ENCODE measurements at places on chromosomes 6 and 20. TPM values are rescaled to one million over a fixed set of nuclear protein-coding genes. Genes with fewer than 3 reads are reported as not detected.

The PROKR2 gene
- not detected for polyA plus RNA-seq

The LY6G6F gene
- polyA plus RNA-seq, result not detected

The SPTLC3 gene
- 0.89 TPM for polyA plus RNA-seq

The SLC13A3 gene
- polyA plus RNA-seq, result not detected

The TBX18 gene
- not detected for polyA plus RNA-seq

- no peaks in the 10 kb centered on the region for H3K36me3 ChIP-seq
- no peaks in the 10 kb centered on the region for H3K27me3 ChIP-seq
- H3K4me3 ChIP-seq, result no peak overlapping the region
- DNase-seq, result no peak
Observed at GRCh38 chr6:39453241-39453640, 130.7 kb upstream of the KCNK16 start.

DNA sequence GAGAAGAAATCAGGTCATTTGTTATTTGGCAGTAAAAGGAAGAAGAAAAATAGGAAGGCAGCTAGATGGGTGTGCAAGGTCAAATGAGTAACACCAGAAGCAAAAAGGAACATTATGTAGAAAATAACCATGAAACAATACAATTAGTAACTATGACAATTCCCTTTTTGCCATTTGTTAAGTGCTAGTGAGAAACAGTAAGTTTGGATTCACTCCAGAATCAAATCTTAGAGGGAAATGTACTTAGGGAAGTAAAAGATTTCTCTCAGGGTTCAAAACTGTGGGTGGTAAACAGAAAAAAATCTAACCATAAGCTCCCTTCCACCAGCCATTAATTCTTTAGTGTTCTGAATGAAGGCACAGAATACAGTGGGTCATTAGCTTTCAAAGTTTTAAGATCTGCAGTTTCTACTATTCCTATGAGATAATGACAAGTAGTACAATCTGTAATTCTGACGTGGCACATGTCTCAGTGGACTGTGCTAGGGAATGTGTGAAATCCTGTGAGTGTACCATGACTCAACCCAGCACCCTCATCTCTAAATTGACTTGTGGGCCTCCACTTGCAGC, 17.1 kb downstream of the REPS1 start:
- H3K4me1 ChIP-seq, result peaks cover 74% of the 10 kb centered on the region
- DNase-seq, result no peak
- no peaks in the 10 kb centered on the region for H3K27me3 ChIP-seq
- H3K27ac ChIP-seq, result no peak overlapping the region
- no peak overlapping the region for H3K4me3 ChIP-seq
- no peaks in the 10 kb centered on the region for H3K36me3 ChIP-seq

DNA sequence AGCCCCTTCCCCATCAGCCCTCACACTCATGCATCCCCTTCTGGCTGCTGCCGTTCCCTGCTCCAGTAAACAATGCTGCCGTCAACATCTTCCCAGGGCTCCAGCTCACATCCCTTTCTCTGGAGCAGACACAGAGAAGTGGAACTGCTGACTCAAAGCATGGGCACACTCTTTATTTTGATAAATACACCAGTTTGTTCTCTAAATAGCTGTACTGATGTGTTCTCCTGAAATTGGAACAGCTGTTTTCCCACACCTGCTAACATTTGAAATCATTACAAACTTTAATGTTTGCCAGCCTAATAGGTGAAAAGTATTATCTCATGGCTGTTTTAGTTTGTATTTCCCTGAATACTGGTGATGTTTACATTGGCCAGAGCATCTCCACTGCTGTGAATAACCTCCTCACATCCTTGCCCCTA, 102.1 kb upstream of the NXT1 start:
- H3K4me1 ChIP-seq, result no peaks in the 10 kb centered on the region
- no peaks in the 10 kb centered on the region for H3K36me3 ChIP-seq
- no peak overlapping the region for H3K4me3 ChIP-seq

DNA sequence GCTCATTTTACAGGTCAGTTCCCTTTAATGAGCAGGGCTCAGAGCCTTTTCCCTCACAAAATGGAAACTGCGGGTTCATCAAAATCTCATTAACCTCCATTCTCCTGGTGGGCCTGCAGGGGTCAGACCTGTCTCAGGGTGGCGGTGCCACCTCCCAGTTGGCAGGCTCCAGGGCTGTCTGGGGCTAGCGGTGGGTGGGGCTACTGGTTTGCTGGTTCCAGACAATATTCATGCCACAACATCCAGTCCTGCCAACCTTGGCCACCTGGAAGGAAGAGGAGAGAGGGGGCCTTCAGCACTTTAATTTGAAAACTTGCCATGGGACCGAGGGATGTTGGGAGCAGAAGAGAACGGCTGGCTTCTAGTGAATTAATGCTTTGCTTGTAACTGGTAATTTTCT, 41.9 kb upstream of the CTNNBL1 start:
- no peak overlapping the region for H3K27ac ChIP-seq
- no peaks in the 10 kb centered on the region for H3K36me3 ChIP-seq
- DNase-seq, result no peak
- H3K4me3 ChIP-seq, result no peak overlapping the region
- no peaks in the 10 kb centered on the region for H3K27me3 ChIP-seq

DNA sequence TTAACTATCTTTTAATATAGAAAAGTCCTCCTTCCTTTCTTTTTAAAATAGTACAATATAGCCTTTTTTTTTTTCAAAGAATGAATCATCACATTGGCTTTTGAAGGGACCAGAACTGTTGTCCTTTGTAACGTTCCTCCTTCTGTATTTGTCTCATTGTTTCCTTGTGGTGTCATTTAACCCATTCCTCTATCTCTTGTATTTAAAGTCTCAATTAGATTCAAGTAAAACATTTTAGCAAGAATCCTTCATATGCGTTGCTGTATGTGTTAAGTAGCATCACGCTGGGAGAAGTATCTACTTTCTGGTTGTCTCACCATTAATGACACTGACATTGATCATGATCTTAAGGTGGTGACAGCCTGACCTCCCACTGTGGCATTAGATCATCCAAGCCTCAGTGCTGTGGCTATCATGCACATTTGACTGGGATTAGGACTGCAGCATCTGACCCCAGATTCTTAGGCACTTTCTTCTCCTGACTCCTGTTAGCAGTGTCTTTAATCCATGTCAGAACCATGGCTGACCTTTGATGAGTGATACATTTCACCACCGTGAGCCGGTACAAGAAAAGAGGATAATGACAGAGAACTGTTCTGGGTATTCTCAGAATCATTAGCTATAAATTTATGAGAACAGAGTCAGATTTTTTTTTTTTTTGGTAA, 67.5 kb upstream of the TFB1M start:
- no peak overlapping the region for H3K27ac ChIP-seq
- no peaks in the 10 kb centered on the region for H3K36me3 ChIP-seq
- no peak for DNase-seq
- no peak overlapping the region for H3K4me3 ChIP-seq
- H3K4me1 ChIP-seq, result no peaks in the 10 kb centered on the region

DNA sequence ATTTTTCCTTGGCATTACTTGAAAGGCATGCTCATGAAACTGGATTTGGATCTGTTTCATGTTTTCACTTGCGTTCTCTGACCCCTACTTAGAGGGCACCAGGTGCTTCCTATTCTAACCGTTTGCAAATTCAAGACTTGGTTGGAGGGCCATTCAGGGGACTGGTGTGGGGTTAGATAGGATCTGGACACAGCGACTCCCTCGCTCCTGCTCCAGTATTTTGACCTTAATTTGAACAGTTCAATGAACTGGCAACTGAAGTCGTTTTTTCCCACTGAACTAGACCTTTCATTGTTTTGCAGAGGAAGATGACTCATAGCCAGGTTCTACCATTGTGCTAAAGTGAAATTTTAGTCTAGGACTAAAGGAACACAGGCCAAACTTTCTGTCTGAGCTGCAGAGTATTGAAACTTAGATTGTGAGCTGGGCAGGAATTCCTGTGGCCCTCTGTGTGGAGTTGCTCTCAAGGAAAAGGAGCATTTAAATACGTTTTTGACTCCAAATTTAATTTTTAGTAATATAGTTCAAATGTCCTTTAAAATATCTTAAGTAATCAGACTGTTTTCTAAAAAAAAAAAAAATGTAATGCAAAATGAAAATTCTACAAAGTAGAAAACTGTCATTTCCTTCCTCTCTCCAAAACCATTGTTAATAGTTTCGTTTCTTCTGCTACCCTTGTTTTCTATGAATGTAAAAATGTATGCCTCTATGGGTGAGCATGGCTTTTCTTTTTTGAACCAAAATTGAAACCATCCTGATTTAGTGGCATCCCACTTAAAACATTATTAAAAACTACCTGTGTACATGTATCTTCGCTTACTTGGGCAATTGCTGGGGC, 64.8 kb downstream of the UTRN start:
- DNase-seq, result peak; percentile 42
- no peaks in the 10 kb centered on the region for H3K27me3 ChIP-seq
- no peaks in the 10 kb centered on the region for H3K36me3 ChIP-seq
- H3K4me3 ChIP-seq, result peak overlapping the region; percentile 6
- peak overlapping the region; percentile 61 for H3K27ac ChIP-seq

DNA sequence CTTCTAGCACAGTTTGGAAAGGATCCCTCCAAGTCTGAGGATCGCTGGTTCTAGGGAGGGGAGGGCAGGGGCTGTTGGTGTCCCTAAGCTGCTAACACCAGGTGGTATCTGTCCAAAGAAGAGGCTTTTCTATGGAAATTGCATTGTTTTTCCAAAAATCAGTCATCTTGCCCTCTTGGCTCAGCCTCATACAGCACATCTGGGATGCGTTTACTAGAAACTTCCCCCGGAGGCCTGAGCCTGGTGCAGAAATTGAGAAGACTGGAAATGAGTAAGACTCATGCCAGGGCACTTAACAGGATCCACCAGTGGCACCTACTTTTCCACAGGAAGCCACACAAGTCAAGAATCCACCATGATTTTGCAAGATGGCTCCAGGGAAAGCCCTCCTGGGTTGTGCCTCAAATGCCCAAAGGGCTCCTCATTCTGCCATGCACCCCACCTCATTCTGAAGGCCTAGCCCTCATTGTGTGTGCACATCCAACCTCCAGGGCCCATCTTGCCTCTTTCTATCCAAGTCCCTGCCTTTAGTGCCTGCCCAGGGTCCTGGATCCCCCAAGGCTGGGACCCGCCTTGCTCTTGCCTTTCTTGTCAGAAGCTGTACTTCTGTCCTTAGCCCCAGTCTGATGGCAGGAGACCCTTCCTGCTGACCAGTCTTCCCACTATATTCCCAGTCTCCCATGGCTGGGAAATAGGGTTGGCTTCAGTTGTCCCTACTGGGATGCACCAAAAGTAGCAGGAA, 97.6 kb downstream of the MRPL14 start:
- no peaks in the 10 kb centered on the region for H3K27me3 ChIP-seq
- DNase-seq, result no peak
- H3K36me3 ChIP-seq, result no peaks in the 10 kb centered on the region
- no peaks in the 10 kb centered on the region for H3K4me1 ChIP-seq
- H3K4me3 ChIP-seq, result no peak overlapping the region

- no peak for DNase-seq
- no peaks in the 10 kb centered on the region for H3K36me3 ChIP-seq
- H3K27me3 ChIP-seq, result no peaks in the 10 kb centered on the region
- H3K4me3 ChIP-seq, result no peak overlapping the region
- H3K4me1 ChIP-seq, result no peaks in the 10 kb centered on the region
- no peak overlapping the region for H3K27ac ChIP-seq
Observed at GRCh38 chr6:6694368-6694780, 105.9 kb downstream of the LY86 start.

- H3K27ac ChIP-seq, result no peak overlapping the region
- H3K36me3 ChIP-seq, result no peaks in the 10 kb centered on the region
- H3K4me1 ChIP-seq, result no peaks in the 10 kb centered on the region
- no peak overlapping the region for H3K4me3 ChIP-seq
- no peaks in the 10 kb centered on the region for H3K27me3 ChIP-seq
- no peak for DNase-seq
Observed at GRCh38 chr20:59589086-59589684, 15.2 kb upstream of the PHACTR3 start.

DNA sequence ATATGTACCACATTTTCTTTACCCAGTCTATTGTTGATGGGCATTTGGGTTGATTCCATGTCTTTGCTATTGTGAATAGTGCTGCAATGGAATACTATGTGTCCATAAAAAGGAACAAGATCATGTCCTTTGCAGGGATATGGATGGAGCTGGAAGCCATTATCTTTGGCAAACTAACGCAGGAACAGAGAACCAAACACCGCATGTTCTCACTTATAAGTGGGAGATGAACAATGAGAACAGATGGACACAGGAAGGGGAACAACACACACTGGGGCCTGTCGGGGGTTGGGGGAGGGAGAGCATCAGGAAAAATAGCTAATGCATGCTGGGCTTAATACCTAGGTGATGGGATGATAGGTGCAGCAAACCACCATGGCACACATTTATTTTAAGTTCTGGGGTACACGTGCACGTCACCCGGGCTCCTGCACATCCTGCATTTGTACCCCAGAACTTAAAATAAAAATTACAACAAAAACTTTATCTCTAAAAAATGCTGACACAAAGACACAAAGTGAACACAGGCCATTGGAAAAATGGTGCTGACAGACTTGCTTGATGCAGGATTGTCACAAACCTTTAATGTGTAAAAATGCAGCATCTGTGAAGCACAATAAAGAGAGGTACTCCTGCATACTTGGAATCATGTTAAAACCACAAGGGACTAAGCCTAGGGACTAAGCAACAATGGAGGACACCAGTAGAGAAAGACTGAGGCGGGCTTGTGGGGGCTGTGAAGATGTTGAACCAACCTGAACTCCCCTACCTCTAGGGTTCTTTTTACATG, 48.8 kb downstream of the BCAS1 start:
- no peak overlapping the region for H3K27ac ChIP-seq
- no peaks in the 10 kb centered on the region for H3K4me1 ChIP-seq
- no peaks in the 10 kb centered on the region for H3K36me3 ChIP-seq
- no peak for DNase-seq

- no peaks in the 10 kb centered on the region for H3K27me3 ChIP-seq
- peaks cover 76% of the 10 kb centered on the region for H3K4me1 ChIP-seq
- H3K4me3 ChIP-seq, result peak overlapping the region; percentile 42
- no peak for DNase-seq
Observed at GRCh38 chr6:2855061-2855519, 13.4 kb upstream of the SERPINB1 start.

DNA sequence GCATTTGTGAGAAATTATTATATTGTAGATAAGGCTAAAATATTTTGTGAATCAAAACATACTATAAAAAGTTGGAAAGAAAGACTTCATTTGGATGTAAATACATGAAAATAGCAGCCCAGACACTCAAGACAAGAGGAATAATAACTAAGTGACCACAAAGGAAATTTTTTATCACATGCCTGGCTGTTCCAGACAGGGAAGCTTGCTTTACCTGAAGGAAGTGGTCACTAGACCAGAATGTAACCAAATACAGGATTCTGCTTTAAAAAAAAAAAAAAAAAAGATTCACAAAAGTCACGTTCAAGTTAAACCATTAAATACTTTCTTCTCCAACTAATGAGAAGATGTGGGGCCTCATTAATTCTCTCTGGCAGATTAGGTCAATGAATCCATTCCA, 9.3 kb upstream of the HLA-DQB2 start:
- no peak for DNase-seq
- no peaks in the 10 kb centered on the region for H3K36me3 ChIP-seq
- H3K27me3 ChIP-seq, result peaks cover 21% of the 10 kb centered on the region
- no peak overlapping the region for H3K4me3 ChIP-seq

- no peaks in the 10 kb centered on the region for H3K27me3 ChIP-seq
- no peak overlapping the region for H3K4me3 ChIP-seq
- H3K36me3 ChIP-seq, result no peaks in the 10 kb centered on the region
- H3K27ac ChIP-seq, result no peak overlapping the region
- DNase-seq, result no peak
Observed at GRCh38 chr6:161686655-161687054, 412.8 kb upstream of the AGPAT4 start.

GRCh38 chr6:37539171-37540028, 39.7 kb upstream of the CCDC167 start:
- H3K4me3 ChIP-seq, result no peak overlapping the region
- no peaks in the 10 kb centered on the region for H3K36me3 ChIP-seq
- no peaks in the 10 kb centered on the region for H3K27me3 ChIP-seq
- no peak for DNase-seq

Measured in CD4-positive, alpha-beta memory T cell (primary cell).